Stimulated activated naive CD8-positive, alpha-beta T cell treated with anti-CD3 and anti-CD28 coated beads, Interleukin-15, Interleukin-2, amounts not matched to agents 100 U/mL and 50 U/mL, for 24 hours (primary cell): ENCODE measurements at places on chromosomes 12 and 14.

DNA sequence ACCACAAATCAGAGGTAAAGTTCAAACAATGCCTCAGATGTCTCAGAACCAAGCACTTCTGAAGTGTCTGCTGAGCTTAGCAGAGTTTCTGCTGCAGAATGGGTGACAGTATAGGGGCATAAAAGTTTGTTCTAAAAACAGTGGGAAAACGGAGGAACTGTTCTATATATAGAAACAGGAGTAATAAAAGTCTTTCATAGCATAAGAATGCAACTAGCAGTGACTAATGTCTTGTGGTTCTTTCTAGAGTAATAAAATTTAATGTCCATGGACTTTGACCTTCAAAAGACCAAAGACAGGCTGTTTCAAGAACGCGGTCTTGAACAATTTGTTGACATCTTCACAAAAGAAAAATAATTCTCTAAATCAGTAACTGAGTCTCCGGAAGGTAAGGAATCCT lies 107.5 kb upstream of the FAR2 start:
- no peak for DNase-seq

DNA sequence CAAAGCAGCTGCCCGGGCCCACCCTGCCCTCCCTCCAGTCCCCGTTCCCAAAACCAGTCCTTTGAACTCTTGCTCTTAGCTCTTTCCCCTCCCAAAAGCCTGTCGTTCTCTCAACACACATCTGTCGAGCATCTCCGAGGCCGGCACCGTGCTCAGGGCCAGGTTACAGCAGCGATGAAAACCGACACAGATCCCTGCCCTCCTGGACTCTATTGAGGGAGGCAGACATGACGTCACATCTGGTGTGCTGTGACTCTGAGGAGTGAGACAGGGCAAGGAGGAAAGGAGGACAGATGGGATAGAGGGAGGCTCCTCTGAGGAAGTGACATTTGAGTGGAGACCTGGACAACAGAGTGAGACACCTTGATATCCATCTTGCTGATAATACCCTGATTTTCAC lies 34.6 kb upstream of the PWP1 start:
- no peak for DNase-seq

- no peak for DNase-seq
These were observed 11.6 kb downstream of the FBXW8 start for GRCh38 chr12:116922194-116922897.

DNA sequence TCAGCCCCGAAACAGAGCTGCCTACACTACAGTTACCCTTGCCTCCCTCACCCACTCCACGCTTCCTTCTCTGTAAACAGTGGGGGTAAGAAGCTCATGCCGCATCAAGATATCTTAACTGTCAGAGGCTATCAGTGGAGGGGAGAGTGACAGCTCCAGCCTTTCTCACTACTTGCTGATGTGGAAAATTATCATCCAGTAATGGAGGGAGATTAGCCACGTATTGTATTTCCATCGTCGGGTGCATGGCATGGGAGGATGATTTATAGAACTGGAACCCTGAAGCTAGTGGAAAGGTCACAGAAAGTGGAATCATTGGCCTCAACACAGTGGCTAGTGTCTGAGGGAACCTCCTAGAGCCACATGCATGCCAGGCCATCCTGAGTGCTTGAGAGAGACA lies 270.9 kb upstream of the FKBP4 start:
- no peak for DNase-seq

DNA sequence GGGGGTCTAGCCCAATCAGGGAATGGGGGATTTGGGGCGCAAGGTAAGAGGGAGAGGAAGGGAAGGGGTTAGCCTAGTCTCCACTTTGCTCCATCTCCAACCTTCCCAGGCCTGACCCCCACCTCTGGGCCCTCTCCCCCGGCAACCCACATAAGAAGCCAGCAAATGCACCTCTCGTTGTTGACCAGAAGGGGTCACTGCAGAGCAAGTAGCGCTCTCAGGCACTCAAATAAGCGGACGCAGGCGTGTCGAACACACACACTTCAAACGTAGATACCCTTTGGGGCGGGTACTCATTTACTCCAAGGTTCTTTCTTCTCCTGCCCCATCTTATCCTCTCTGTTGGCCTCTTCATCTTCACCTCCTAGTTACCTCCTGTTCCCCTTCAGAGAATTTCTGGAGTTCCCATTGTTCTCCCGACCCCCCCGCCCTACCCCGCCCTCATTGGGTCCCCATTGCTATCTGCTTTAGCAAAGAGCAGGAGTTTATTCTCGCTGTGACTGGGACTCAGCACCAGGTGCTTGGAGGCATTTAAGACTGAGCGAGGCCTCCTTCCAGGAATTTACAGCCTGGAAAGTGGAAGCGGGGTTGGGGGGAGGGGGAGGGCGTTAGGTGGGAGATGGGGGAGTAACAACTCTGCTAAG lies 1.5 kb upstream of the SRRM4 start:
- peak; percentile 18 for DNase-seq

GRCh38 chr14:56262530-56262929 lies 144.3 kb downstream of the PELI2 start:
- no peak for DNase-seq

GRCh38 chr12:103455020-103455763 lies 40.6 kb downstream of the C12orf42 start:
- no peak for DNase-seq

GRCh38 chr14:35932659-35933159 lies 106.6 kb downstream of the BRMS1L start:
- DNase-seq: peak; percentile 42

GRCh38 chr14:45270031-45270430 lies 17.0 kb upstream of the MIS18BP1 start:
- DNase-seq: no peak

- DNase-seq: no peak
These were observed 213.7 kb downstream of the ESR2 start for GRCh38 chr14:64080452-64080851.

DNA sequence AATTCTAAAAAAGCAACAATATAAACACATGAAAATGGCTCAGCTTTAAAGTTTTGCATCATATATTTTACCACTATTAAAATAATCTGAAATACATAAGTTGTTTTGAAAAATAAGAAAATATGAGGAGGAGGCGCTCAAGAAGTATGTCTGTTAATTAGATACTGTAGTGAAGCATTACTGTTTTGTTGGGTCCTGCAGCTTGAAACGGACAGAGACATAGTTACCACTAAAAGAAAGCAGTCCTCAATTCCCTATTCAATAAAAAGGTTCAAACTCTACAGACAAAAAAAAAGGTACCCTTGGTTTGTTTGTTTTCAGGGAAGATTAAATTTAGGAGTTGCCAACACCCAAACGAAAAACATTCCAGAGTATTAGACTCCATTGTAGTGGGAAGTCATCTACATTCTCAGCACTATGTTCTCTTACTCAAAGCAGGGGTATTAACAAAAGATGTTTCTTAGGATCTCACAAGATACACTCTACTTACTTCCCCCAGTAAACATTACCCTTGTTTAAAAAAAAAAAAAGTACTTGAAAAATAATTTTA lies 3.0 kb downstream of the PAWR start:
- no peak for DNase-seq

DNA sequence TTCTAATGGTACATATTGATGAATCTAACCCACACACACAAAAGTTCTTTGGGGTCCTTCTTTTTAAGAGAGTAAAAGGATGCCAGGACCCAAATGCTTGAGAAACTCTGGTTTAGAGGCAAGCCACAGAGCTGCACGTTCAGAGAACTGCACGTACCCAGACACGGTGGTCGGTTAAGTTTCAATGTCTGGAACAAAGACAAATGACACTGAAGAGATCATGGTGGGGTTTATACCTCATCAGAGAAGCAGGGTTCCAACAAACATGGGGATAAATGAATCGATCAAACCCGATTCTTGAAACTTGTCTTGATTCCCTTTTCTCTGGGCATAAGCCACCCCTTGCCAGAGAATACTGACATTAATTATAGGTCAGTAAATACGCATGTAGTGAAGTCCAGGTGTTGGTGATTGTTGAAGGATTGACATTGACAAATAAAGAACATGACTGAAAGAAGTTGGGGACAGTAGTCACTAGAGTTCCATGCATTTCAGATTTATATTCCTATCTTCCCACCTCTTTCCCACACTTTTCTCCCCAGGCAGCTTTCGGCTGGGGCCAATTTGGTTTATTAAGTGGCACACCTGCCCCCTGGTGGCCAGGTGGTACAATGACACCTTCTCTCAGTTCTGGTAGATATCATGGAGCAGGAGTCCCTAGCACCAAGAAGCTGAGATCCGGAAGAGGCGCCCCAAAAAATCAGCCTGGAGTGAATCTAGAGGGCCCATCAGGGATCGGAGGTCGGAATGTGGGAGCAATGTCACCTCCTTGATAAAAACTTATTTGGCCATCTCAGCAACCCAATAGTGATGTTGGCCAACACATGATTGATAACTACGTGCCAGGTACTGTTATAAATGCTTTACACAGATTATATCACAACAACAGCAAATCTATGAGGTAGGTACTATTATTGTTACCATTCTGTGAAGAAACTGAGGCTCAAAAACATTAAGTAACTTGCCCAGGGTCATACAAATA lies 17.8 kb upstream of the HDAC7 start:
- peak; percentile 73 for DNase-seq

DNA sequence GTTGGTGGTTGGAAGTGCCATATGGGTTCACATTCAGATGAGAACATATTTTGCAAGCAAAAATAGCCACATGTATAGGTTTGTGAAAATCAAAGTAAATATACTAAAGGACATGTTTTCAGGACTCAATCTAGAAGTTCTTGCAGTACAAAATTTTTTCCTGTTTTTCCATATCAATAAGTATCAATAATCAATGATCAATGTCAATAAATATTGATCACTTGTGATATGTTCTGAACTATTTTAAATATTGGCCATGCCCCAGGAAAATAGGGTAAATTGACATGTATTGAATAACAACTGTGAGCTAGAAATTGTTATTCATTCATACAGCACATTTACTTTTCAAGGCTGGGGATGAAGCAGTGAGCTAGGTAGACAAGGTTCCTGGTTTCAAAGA lies 24.3 kb downstream of the ALG10 start:
- no peak for DNase-seq

GRCh38 chr14:35682802-35683201 lies 126.3 kb downstream of the RALGAPA1 start:
- DNase-seq: no peak

DNA sequence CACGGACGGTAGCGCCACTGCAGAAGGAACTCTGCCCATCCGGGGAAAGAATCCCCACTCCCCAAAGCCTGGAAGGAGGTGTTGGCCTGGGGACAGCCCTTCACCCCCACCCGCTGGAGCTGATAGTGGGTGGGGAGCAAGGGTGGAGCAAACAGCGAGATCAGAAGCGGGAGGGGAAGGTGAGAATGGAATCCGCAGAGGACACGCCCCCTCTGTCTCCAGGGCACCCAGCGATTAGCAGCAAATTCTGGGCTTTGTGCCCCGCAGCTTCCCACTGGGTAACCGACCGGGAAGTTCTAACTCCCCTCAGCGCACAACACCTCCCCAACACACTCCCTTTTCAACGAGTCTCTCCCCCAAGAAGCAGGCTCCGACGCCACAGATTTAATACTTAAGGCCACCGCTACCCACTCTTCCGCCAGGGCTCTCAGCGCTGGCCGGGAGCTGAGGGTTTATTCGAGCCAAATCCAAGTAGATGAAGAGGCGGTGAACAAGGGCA lies 1.4 kb downstream of the SLC25A29 start:
- DNase-seq: no peak

DNA sequence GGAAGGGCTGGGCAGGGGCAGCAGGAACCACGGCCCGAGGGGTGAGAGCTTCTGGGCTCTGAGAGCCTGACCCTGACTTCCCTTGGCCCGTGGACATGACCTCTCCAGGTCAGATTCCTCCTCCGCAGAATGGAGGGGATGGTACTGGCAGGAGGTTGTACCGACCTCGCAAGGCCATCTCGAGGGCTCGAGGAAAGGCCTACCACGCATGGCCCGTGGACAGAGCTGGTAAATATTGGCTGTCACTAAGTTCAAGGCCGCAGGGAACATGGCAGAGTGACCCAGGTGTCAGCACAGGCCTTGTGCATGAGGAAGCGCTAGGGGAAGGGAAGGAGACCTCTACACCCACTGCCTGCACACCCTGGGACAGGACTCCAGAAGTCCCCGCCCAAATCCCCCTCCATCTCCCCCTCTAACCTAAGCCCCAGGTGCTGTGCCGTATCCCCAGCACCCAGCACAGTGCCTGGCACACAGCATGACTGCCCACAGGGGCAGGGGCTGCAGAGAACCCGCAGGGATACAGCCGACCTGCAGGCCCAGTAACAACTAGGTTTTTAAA lies 54.9 kb upstream of the PPP2R5C start:
- no peak for DNase-seq

- DNase-seq: no peak
These were observed 29.1 kb downstream of the SLCO1A2 start for GRCh38 chr12:21305661-21306060.

- no peak for DNase-seq
These were observed 13.5 kb downstream of the AMN1 start for GRCh38 chr12:31715283-31715825.

- DNase-seq: no peak
These were observed 41.1 kb downstream of the GLRX5 start for GRCh38 chr14:95575840-95576473.

GRCh38 chr12:6768437-6768914 lies 2.3 kb downstream of the PTMS start:
- no peak for DNase-seq

DNA sequence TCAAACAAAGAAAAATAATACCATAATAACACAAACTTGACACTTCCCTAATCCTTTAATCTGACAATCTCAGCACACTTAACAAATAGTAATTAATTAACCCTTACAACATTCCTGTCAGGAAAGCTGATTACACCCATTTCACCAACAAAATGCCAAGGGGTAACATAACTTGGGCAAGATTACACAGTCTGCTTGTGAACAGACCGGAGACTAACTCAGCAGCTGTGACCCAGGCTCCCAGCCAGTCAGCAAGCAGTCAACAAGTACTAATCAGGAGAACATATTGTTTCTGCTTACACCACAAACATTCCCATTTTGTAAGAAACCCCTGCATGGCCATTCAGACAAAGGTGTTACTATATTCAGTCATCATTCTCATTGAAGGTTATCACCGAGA lies 592.5 kb upstream of the FLRT2 start:
- DNase-seq: no peak

DNA sequence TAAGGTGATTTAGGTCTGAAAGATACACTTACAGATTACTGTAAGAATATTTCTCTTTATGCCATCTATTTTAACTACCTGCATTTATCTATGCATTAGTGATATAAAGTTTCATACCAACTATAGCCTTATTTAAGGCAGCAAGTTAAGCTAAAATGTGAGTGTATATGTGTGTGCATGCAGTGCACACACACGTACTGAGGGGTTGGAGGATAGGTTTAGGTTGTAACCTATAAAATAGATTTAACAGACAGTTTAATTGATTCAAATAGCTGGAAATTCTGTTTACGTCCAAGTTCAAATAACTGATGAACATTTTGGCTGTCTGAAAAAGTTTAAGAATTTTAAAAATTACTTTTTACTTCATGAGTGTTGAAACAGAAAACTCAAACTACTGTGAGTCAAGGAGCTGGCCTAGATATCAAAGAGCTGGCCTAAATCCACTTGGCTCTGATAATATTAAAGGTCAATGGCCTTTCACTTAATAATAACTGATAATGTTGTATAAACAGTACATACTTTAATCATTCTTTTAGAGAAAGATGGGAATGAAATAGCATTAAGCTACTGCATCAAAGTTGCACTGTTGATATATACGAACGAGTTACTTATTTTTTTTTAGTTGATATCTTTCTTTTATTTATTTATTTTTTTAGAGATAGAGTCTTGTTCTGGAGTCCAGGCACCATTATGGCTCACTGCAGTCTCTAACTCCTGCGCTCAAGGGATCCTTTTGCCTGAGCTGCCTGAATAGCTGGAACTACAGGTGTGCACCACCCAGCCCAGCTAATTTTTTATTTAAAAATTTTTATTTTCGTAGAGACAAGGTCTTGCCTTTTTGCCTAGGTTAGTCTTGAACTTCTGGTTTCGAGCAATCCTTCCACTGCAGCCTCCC lies 13.8 kb upstream of the KCNJ8 start:
- no peak for DNase-seq
